Mucosa of gallbladder (tissue), 1 donor: ENCODE measurements at places on chromosomes 1 and 21. TPM values are rescaled to one million over a fixed set of nuclear protein-coding genes. Genes with fewer than 3 reads are reported as not detected.
A peak's percentile ranks its signal among the peaks of the same experiment; 100 is the strongest.

GRCh38 chr1:84996846-84997666 lies at the start of gene MCOLN2:
MCOLN2 (minus strand) TSS chr1:84997113; CDS start chr1:84996872, 241 bp downstream.
- peak; percentile 20 for DNase-seq

DNA sequence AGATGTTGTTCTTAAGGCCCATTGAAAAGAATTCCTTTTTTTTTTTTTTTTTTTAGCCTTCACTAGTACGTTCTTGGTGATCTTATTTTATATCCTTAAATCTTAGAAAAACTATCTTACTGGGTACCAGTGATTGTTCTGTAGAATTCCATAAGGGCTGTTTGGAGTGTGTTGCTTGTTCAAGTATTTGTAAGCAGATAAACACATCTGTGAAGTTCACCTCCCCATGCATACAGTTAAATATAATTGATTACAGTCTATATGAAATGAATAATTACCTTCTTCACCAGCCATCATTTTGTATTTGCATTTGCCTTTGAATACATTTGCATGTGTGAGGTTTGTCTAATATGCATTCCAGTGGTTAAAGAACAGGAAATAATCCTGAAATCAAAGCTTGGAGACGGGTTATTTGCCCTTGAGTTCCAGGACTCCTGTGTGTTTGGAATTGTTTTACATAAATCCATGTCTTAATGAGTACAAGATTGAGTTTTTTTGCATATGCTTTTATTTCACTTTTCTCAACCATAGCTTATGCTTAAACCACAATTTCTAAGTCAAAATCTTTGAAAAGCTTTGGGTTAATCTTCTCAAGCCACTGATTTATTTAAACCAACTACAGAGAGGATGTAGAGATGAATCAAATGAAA lies 73.1 kb downstream of the VPS13D start:
- no peak for DNase-seq

DNA sequence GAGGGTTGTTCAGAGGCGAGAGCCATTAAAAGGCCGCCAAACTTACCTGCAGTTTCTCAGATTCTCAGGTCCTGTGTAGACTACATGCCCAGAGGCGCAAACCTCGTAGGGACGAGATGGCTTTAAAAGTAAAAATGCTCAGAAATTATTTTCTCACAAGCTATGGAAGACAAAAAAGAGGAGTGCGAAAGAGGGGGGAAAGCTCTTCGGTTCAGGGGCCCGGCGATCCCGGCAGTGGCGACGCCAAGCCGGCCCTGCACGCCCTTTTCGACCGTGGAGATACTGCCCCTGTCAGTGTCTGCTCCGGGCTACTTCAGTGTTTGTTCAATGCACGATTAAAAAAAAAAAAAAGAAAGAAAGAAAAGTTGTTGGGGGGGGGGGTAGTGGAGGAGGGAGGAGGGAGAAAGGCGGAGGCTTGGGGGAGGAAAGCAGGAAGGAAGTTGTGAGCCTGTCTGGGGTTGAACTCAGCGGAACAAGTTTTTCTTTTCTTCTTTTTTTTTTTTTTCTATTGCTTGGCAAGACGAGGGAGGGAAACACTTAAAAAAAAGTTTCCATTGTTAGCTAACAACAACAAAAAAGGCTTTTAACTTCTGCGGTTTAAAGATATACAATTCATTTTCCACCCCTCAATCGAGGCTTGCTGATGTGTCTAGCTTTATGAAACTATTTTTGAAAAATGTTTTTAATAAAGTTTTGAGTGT lies at the start of gene ITPKB:
Gene ITPKB, minus strand, starts transcription at position 288 of the 701 bp plus-strand sequence. CDS start 1,824 bp downstream, outside the sequence.
- peak; percentile 65 for DNase-seq

GRCh38 chr1:61392409-61393242 lies 310.3 kb downstream of the NFIA start:
- no peak for DNase-seq

The HSPB7 gene
- 187 TPM for total RNA-seq
